Amniotic stem cell (primary cell): ENCODE measurements at places on chromosomes 3 and 15.

GRCh38 chr15:75508840-75509532, 57.5 kb upstream of the SIN3A start:
- DNase-seq: no peak

DNA sequence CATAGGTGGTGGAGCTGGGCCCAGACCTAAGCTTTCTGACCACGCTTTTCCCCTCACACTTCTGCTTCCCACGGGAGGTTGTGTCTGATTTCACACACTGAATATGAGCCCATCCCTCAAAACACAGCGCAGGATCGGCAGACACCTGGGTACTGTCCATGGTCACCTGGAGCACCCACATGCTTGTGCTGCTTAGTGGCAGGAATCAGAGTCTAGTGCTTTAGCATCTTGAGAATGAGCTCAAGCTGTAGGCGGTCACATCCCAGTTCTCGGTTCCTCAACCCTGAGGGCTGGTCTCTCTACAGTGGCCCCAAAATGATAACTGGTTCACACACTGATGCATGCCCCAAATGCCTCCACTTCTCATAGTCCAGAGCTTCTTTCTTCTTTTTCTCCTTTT, 111.0 kb downstream of the SEMA5B start:
- no peak for DNase-seq

DNA sequence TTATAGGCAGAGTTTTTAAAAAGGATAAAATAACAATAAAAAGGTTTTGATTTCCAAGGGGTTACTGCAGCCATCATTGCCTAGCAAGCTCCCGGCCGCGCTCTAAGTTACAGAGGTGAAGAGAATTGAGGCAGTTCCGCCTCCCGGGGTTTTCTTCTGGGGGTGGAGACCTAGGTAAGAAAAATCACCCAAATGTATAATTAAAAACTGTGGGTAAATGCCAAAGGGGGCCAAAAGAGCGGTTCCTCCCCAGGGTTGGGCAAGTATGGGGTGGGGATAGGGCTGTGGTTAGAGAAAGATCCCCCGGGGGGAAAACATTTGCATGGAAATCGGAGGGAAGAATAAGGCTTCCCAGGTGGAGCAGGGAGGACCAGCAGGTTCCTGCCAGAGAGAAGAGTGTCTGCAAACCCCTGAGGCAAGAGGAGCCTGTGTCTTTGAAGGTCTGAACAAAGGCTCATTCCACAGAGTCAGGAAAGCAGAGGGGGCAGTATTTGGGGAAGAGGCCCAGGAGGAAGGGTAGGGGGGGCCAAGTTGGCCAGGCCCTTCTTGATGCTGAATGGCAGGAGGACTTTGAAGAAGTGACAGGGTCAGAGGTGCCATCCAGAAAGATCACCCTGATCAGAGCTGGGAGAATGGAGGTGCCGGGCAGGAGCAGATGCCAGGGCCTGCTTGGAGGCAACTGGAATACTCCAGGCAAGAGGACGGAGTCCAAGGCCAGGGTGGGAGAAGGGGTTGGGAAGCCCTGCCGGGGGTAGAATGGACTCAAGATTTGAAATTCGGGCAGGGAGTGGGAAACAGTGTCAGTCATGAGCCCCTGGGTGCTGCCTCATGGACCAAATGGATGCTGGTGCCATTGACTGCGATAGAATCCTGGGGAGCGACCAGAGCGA, 152.9 kb upstream of the RGMA start:
- no peak for DNase-seq

DNA sequence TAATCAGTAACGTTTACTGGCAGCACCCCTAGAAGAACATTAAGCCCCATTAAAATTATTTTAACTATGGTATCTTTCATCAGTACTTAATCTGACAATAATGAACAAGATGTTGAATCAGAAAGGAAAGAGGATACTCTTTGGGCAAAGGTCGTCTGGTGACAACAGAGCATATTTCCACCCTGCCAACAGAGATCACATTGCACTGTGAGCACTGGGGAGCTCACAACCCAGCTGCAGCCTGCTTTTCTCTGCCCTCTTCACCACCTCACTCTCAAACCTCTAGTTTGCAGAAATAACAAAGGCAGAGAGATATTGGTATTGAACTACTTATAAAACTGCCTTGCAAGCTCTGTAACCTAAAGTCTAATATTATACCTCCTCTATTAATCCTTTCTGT, 130.0 kb downstream of the FBN1 start:
- no peak for DNase-seq

DNA sequence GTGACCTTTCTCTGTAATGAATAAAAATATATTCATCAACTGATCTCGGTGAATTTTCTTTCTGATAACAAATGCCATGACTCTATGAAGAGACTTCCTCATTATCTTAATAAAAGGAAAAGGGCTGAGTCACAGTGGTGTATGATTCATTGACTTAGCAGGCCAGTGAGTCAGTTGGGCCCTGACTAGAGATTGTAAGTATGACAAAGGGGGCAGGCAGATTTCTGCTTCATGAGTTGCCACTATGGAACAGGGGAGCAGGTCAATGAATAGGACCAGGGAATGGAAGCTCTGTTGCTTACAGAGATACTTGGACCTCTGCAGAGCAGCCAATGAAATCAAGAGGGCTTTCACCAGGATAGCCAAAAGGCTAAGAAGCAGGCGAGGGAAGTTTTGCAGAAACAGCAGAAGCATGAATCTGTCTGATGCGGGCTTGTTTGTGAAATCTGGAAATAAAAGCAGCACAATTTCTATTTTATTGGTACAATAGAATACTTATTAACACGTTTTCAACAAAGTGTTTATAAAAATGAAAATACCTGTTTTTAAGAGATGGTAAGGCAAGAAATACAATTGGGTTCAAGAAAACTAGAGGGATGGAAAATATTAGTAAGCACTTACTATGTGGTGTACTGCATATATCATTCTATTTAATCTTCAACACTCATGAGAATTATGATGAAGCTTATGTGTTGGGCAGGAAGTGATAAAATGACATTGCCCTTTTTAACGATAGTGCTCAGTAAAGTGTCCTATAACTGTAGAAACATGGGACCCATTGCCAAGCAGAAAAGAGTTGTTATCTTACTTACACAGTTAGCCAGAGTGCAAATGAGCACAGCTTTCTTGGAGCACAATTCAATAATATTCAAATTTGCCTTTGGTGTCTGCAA, 169.8 kb upstream of the MYRIP start:
- peak; percentile 94 for DNase-seq

DNA sequence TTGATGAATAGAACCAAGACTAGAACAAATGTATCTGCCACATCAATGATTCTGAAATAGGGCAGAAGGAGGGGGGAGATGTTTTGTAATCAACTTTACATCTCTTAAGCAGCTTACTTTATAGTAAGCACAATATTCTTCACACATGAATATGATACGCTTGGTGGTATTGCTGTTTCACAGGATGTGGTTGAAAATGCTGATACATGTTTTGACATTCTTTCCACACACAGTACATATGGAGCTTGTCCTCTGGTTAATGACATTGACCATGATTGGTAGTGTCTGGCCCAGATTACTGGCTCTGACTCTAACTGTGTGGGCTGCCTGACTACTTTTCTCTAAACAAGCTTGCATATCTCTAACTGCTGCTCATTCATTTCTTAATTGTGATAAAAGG, 168.9 kb downstream of the KLHL25 start:
- no peak for DNase-seq
